ENCODE measurements at places on chromosomes 3 and 15. TPM values are rescaled to one million over a fixed set of nuclear protein-coding genes. Genes with fewer than 3 reads are reported as not detected.

GRCh38 chr15:71683411-71684274 is 126.7 kb upstream of the NR2E3 start:
- H3K27ac ChIP-seq, result no peak overlapping the region
- no peak for DNase-seq
- no peaks in the 10 kb centered on the region for H3K36me3 ChIP-seq
- H3K4me1 ChIP-seq, result peaks cover 31% of the 10 kb centered on the region

DNA sequence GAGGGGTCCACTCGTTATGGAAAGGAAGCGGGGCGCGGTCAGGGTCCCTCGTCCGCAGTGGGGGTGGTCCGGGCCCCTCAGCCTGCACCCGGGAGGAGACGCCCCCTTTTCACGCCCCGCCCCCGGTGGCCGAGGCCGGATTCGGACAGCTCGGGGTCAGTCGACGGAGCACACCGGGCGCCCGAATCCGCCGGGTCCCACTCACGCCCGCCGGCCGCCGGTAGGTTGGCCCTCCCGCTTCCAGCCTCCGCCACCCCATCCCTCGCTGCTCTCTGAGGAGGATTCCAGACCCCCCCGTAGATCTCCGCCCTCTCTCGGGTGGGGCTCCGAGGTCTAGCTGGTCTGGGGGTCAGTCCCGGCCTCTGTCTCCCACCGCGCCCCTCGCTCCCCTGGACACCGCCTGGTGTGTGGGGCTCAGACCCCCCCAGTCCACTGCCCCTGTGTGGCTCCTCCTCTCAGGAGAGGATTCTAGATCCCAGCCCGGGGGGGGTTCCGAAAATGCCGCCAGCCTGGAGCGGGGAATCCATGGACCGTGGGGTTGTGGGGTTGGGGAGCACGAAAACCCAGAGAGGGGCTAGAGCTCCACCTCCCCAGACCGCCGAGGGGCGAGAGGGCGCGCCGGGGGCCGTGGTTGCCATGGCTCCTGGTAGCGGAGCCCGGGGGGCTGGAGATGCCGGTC is 725 bp downstream of the CHL1 start:
- H3K4me3 ChIP-seq, result peak overlapping the region; percentile 62
- peak overlapping the region; percentile 42 for H3K27ac ChIP-seq
- peaks cover 23% of the 10 kb centered on the region for H3K27me3 ChIP-seq
- no peaks in the 10 kb centered on the region for H3K36me3 ChIP-seq
- DNase-seq, result peak; percentile 69

DNA sequence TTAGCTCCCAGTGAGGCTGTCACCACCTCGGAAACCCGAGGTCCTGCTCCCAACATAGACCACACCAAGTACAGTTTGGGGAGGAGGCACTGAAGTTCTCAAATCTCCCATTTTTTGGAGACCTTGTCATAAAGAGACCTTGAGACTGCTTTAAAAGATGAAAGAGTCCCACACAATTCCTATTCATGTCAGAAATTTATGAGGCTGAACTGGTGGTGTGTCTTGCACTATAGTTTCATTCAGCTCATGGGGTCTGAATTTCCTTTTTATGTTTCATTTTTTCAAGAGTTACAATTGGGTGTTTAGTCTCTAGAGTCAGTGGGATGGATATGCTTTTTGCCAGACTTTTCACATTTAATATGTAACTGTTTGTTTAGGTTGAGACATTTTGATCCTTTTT is 318.1 kb upstream of the LRRFIP2 start:
- H3K27me3 ChIP-seq, result no peaks in the 10 kb centered on the region
- no peaks in the 10 kb centered on the region for H3K36me3 ChIP-seq
- DNase-seq, result no peak
- H3K27ac ChIP-seq, result peak overlapping the region; percentile 48
- peaks cover 34% of the 10 kb centered on the region for H3K4me1 ChIP-seq

- no peaks in the 10 kb centered on the region for H3K27me3 ChIP-seq
- H3K4me1 ChIP-seq, result no peaks in the 10 kb centered on the region
- peak overlapping the region; percentile 58 for H3K27ac ChIP-seq
- DNase-seq, result no peak
- peaks cover 8% of the 10 kb centered on the region for H3K36me3 ChIP-seq
- no peak overlapping the region for H3K4me3 ChIP-seq
Measured at GRCh38 chr3:16349986-16350596, 85.1 kb downstream of the OXNAD1 start.

DNA sequence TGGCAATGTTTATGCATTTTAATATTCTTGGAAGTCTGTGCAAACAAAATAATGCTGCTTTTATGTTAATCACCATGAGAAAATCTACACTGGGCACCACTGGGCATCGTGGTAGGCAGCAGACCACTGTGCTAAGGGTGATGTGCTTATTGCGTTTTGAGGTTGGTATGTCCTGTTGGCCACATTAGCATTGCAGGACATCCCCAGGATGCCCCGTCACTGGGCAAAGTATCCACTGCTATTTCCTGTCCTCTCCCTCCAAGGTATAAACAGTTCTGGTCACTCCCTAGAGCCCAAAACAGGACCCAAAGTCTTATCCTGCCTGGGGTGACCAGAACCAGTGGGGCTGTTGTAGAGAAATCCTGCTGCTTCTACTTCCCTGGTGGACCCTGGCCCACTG is 284.2 kb upstream of the ROPN1 start:
- DNase-seq, result no peak
- no peak overlapping the region for H3K4me3 ChIP-seq
- peaks cover 37% of the 10 kb centered on the region for H3K4me1 ChIP-seq
- no peaks in the 10 kb centered on the region for H3K36me3 ChIP-seq

GRCh38 chr15:89492111-89492641 is 4.2 kb downstream of the RHCG start:
- H3K27ac ChIP-seq, result no peak overlapping the region
- no peak overlapping the region for H3K4me3 ChIP-seq
- H3K4me1 ChIP-seq, result peaks cover 11% of the 10 kb centered on the region
- peaks cover 64% of the 10 kb centered on the region for H3K27me3 ChIP-seq
- no peaks in the 10 kb centered on the region for H3K36me3 ChIP-seq
- peak; percentile 34 for DNase-seq

DNA sequence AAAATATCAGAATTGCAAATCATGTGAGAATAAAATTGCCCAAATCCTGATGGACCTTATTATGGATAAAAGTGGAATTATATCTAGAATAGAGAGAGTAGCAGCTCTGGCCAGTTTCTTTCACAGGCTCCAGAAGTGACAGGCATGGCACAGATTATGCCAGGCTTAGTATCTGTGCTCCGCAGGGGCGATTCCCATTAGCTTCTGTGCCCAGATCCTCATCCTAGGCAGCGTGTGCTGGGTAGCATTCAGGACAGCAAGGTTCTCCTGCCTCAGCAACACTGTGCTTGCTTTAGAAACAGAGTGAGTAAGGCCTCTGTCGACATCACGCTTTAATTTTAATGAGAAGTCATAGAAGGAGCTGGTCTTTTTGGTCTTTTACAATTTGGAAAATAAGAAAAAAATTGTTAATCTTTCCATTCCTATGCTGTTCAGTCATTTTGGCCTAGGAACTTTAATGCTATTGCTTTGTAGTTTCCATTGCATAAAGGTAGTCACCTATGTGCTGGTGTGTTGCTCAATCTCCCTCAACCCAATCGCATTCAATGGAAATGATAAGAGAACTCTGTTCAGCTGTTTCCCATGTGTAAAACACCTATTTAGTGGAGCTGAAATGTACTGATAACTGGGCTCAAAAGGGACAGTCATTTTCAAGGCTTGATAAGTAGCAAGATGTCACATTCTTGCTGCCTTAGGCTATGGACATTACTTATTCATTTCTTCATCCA is 770.1 kb downstream of the AGBL1 start:
- no peak overlapping the region for H3K27ac ChIP-seq
- no peaks in the 10 kb centered on the region for H3K4me1 ChIP-seq
- no peaks in the 10 kb centered on the region for H3K36me3 ChIP-seq
- H3K4me3 ChIP-seq, result no peak overlapping the region

Gene STAB1
- 21.1 TPM for total RNA-seq

Gene PRICKLE2
- 13.2 TPM for total RNA-seq

Gene SOX14
- total RNA-seq, result not detected

DNA sequence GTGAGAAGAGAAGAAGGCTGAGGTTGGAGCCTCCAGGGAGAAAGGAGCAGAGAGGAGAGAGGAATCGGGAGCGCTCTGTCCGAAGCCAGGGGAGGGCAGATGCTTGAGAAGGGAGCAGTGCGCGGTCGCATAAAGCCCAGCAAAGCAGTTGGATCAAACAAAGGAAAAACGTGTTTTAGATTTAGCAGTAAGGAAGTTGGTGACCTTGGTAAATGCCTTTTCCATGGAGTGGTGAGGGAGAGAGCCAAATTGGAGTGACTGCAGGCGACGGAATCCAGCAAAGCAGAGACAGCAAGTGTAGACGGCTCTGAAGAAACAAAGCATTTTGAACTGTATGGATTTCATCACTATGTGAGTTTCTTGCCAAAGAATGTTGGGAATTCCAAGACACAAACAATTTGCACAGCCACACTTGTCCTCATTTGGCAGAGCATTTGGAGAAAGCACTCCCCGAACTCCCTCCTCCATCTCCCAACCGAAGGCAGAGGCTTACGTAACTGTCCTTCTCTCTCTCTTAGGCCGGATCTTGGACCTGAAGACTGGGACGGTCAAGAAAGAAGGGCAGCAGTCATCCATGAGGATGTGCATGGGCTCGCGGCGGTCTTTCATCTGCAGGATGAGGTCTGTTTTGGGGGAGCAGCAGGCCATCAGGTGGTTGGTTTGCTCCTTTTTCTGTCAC is 103.6 kb downstream of the ARNT2 start:
- no peaks in the 10 kb centered on the region for H3K27me3 ChIP-seq
- H3K36me3 ChIP-seq, result no peaks in the 10 kb centered on the region
- DNase-seq, result no peak
- H3K4me3 ChIP-seq, result no peak overlapping the region

DNA sequence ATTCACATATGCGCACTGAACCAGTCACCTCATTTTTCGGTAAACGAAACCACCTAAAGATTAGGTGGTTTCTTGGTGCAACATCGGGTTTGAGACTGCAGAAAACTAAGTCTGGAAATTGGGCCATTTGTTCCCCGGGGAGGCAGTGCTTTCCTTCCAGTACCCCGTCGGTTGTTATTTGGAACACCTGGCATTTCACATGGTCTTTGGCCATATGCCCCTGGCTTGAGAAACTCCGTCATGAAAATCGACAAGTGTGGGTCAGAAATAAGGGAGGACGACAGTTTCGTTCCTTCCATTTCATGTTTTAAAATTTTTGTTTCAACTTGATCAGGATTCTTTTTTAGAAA is 544 bp upstream of the GATM start:
- no peaks in the 10 kb centered on the region for H3K27me3 ChIP-seq
- peak overlapping the region; percentile 71 for H3K4me3 ChIP-seq
- H3K27ac ChIP-seq, result peak overlapping the region; percentile 88
- no peak for DNase-seq

GRCh38 chr3:183319371-183319770 is 66.3 kb downstream of the B3GNT5 start:
- H3K27me3 ChIP-seq, result no peaks in the 10 kb centered on the region
- H3K27ac ChIP-seq, result no peak overlapping the region
- H3K36me3 ChIP-seq, result no peaks in the 10 kb centered on the region
- no peak for DNase-seq

GRCh38 chr3:148204131-148204530 is 493.6 kb upstream of the AGTR1 start:
- no peaks in the 10 kb centered on the region for H3K27me3 ChIP-seq
- H3K27ac ChIP-seq, result no peak overlapping the region
- H3K4me1 ChIP-seq, result no peaks in the 10 kb centered on the region
- no peak for DNase-seq

- no peaks in the 10 kb centered on the region for H3K36me3 ChIP-seq
- DNase-seq, result no peak
- H3K27me3 ChIP-seq, result no peaks in the 10 kb centered on the region
- no peaks in the 10 kb centered on the region for H3K4me1 ChIP-seq
- H3K4me3 ChIP-seq, result no peak overlapping the region
Measured at GRCh38 chr3:120801484-120801883, 58.9 kb downstream of the GTF2E1 start.

- no peak overlapping the region for H3K27ac ChIP-seq
- no peaks in the 10 kb centered on the region for H3K27me3 ChIP-seq
- H3K36me3 ChIP-seq, result no peaks in the 10 kb centered on the region
- no peak for DNase-seq
- H3K4me3 ChIP-seq, result no peak overlapping the region
Measured at GRCh38 chr3:101171681-101172191, 148.6 kb downstream of the IMPG2 start.

Gene CCR1
- total RNA-seq, result 1.4 TPM

Gene ZBTB11
- 28.1 TPM for total RNA-seq

Gene AHSG
- not detected for total RNA-seq

GRCh38 chr3:39142067-39142466 is 11.3 kb downstream of the CSRNP1 start:
- no peaks in the 10 kb centered on the region for H3K27me3 ChIP-seq
- DNase-seq, result no peak
- H3K4me3 ChIP-seq, result peak overlapping the region; percentile 31
- peaks cover 86% of the 10 kb centered on the region for H3K4me1 ChIP-seq
- H3K27ac ChIP-seq, result peak overlapping the region; percentile 94

- no peak overlapping the region for H3K4me3 ChIP-seq
- no peaks in the 10 kb centered on the region for H3K27me3 ChIP-seq
- no peaks in the 10 kb centered on the region for H3K36me3 ChIP-seq
- DNase-seq, result no peak
- H3K4me1 ChIP-seq, result peaks cover 8% of the 10 kb centered on the region
Measured at GRCh38 chr15:51775967-51776816, 24.8 kb downstream of the TMOD2 start.

GRCh38 chr3:37707428-37708372 is 154.0 kb upstream of the CTDSPL start:
- no peak for DNase-seq
- no peak overlapping the region for H3K4me3 ChIP-seq
- no peak overlapping the region for H3K27ac ChIP-seq
- H3K36me3 ChIP-seq, result no peaks in the 10 kb centered on the region

- H3K4me1 ChIP-seq, result no peaks in the 10 kb centered on the region
- peaks cover 56% of the 10 kb centered on the region for H3K36me3 ChIP-seq
- no peaks in the 10 kb centered on the region for H3K27me3 ChIP-seq
Measured at GRCh38 chr3:16319307-16319706, 54.3 kb downstream of the OXNAD1 start.

DNA sequence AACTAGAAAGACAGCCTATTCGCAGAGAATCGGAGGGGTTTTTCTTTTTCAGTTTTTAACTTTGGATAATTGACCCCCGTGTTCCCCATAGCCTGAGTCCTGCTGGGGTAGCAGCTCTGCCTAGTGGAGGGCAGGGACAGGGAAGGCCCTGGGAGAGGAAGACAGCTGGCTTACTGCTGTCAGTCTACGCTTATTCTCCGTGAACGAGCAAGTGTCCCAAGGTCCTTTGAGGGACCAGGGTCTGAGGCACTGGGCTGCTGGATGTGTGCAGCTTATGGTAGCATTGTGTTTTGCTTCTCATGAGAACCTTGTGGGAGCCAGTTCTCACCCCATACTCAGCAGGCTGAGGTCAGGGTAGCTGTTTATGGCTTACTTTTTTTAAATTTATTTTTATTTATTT is 3.0 kb downstream of the LIMD1 start:
- H3K27ac ChIP-seq, result no peak overlapping the region
- H3K27me3 ChIP-seq, result no peaks in the 10 kb centered on the region
- peak overlapping the region; percentile 62 for H3K4me3 ChIP-seq
- peaks cover 7% of the 10 kb centered on the region for H3K36me3 ChIP-seq
